ENCODE measurements at places on chromosomes 13 and 19.

DNA sequence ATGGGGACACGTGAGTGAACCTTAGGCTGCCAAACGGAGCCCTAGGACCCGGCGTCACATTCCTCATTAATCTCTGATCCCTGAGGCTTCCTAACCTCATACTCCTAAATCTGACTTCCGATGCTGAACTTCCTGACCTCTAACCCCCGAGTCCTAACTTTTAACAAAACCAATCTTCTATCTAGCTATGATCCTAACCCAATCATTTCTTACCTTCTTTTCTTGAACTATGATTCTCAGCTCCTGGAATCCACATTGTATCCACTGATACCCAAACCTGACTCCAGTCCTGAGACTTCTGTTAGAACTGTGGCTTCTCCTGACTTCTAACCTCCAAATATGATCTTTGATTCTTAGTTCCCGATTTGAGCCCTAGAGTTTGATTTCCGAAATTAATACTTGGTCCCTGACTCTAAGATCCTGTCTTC, 447 bp downstream of the NFKBIB start:
- DNase-seq, result peak; percentile 56

DNA sequence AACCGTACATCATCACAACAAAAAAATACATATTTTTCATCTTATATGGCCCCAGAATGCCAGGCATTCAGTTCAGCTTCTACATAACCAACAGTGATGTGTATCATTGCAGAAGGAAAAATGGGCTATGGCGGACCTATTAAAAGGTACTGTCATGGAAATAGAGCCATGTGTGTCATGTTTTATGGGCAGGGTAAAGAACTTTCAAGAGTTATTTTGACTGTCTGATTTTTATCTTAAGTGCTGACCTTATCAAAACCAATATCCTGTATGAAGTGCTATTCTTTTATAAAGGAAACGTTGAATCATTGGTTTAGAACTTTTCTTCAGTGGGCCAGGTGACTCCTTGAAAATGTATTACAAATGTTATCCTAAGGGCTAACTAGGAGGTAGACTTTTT, 9.9 kb downstream of the ZNF507 start:
- no peak for DNase-seq

DNA sequence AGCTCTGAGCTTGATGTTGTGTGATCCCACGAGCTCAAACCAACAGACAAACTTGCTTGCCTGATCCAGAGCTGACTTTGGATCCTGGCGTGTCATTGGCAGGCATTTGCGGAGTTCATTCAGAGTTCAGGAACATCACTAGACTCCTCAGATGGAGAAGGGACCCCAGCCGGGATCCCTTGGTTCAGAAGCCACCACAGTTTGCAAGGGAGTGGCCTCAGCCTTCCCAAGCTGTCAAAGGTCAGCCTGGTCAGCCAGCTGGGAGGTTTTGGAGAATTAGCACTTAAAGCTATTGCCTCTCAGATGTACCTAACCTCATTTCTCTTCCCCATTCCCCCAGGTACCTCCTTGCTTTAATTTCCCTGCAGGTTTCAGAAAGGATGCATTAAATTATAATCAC, 208.8 kb upstream of the SOX21 start:
- no peak for DNase-seq

GRCh38 chr19:47670736-47671135, 42.5 kb upstream of the EHD2 start:
- no peak for DNase-seq

DNA sequence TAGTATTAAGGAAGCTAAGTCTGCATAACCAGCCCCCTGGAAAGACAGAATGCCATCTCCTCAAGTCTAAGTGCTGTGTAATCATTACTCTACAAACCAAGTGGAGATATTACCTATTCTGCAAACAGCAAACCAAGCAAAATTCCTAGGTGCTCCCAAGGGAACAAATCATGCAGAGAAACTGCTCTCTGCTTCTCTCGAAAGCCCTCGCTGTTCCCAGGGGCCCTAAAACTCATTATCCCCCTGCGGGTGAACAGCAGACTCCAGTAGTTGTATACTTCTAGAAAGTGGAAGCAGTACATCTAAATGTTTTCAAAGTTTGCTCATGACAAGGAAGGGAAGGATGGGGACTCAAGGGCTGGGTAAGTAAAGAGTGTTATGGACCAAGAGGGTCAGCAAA, 3.2 kb downstream of the DLEU7 start:
- DNase-seq, result no peak

DNA sequence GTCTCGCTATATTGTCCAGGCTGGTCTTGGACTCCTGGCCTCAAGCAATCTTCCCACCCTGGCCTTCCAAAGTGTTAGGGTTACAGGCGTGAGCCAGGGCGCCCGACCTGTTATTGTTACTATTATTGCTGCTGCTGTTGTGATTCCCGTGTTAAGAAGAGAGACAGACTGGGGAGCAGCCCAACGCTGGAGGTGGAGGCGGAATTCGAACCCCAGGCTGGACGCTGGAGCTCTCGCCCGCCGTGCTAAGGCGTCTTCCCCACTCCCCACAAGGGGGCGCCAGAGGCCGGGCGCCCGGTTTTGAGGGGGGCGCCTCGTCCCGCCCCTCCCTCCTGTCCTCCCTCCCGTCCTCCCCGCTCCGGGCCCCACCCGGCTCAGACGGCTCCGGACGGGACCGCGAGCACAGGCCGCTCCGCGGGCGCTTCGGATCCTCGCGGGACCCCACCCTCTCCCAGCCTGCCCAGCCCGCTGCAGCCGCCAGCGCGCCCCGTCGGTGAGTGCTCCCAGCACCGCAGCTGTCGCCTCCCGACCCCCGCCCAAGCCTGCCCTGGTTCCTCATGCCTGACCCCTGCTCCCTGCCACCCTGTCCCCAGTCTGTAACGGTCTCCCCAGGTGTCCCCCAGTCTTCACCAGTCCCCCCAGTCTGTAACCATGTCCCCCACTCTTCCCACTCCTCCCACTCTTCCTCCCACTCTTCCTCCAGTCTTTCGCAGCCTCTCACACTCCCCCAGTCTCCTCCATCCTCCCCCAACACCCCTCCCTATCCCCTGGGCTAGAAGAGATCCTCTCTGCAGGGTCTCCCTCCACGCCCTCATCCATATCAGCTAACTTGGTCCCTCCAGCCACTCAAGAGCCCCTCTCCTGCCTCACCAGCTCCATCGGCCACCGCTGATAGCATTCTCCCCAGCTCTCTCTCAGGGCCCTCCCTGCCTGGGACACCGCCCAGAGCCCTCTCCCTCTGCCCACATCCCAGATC, at the start of gene EHD2:
TSS of gene EHD2 (plus strand) at position 377 of the 976 bp plus-strand sequence. CDS start 3,191 bp downstream, outside the sequence.
- no peak for DNase-seq

DNA sequence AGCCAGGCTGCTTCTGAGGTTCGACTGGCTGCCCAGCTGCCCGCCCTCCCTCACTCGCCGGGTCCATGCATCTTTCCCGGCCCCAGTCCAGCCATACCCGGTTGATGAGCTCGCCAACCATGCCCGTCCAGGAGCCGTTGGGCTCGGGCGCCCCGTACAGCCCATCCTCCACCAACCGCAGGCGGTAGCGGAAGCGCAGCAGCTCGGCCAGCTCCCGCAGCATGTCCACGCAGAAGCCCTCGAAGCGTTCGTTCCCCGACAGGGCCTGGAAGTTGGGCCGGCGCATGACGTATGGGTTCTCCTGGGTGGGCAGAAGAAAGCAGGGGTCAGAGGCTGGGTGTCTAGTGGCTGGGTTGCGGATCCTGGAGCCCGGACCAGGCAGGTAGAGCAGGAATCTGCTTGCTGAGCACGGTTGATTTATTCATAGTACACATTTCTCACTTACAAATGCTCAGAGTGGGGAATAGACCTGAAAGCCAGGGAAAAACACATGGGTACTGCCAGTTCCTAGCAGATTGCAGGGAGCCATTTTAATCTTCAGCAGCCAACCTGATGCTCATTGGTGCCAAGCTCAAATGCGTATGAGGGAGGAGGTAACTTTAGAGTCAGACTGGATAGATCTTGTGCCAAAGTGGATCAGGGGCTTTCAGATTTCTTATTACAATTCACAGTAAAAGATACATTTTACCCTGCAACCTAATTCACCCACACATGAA, 27.4 kb downstream of the GRIK5 start:
- DNase-seq, result no peak

DNA sequence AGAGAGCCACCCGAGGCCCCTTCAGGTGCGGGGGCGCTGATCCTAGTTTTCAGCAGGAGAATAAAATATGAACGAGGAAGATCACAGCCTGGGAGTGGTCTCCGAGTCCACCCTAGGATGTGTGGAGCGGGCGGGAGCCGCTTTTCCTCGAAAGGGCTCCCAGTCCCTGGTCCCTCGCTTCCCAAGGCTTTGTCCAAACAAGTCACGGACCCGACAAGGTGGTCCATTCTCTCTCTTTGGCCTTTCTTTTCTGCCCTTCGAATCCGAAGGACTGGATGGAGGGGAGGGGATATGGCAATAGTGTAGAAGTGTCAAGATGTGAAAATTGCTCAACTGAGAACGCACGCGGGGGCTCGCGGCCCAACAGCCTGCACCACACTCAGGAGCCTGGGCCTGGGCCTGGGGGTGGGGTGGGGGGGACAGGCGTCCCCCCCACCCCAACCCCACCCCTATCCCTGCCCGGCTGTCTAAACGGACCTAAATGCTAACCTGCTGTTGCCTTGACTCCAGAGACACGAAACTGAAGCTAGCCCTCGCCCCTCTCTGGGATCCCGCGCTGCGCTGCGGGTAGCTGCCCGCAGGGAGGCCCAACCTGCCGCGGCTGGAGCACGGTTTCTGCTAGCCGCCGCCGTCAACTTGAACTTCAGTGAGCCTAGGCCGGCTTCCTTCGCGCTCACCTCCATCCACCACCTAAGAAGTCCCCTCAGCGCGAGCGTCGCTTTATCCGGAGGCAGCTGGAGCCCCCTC, 7.1 kb downstream of the ZIC2 start:
- no peak for DNase-seq

DNA sequence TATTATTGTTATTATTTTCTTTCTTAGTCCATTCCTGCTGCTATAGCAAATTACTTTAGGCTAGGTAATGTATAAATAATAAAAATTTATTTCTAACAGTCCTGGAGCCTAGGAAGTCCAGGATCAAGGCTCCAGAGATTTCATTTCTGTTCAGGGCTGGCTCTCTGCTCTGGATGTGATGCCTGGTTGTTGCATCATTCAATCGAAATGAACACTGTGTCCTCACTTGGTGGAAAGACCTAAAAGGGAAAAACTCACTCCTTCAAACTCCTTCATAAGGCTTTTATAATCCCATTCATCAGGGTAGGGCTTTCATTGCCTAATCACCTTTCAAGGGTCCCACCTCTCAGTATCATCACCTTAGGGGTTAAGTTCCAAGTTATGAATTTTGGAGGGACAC, 395.0 kb downstream of the EFNB2 start:
- no peak for DNase-seq

- no peak for DNase-seq
Measured at GRCh38 chr13:109999659-110000533, 213.5 kb upstream of the IRS2 start.

DNA sequence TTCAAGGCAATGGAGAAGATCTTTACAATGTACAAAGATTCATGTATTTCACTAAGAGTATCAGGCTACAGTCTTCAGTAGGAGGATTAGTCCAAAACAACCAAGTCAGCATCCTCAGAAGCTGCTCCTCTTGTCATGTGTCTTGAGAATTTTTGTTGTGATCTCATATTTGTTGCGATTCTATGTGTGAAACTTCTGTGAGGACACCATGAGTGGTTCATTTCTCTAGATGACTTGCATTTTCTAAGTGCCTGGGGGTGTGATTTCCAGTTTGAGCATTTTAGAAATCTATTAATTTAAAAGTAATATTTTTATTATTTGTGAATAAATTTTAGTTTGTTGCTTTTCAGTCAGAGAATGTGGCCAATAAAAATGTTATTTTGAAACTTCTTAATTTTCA, 94.5 kb downstream of the RAP2A start:
- DNase-seq, result no peak

DNA sequence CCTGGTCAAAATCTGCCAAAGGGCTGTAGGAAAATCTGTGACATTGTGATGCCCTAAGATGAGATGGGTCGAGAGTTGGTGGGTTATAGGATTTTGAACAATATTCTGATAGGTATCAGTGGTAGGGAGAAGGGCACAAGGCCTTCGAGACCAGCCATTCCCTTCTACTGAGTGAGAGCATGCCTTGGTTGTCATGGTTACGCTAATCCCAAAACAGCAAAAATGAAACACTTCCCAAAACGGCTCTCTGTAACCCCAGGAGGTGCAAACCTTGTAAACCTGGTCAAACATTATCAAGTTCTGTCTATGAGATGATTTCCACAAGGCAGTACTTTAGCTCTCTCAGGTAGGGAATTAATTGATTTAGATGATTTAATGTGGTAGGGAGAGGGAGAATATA, 158.7 kb upstream of the RNF113B start:
- no peak for DNase-seq

DNA sequence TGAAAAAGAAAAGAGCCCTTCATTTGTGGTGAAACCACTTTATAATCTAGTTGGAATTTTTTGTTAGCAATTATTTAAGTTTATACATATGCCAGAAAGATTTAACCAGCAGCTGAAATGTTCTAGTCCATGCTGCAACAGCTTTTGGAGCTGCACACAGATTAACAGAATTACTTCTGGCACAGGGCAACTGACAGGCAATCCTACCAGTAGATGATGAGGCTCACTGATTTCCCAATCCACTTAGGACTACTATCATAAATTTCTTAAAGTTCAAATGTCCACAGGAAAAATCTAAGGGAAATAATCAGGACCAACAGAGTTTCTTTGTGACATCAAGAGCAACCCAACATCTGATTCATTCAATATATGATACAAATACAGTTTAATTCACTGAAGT, 78.8 kb downstream of the CRYL1 start:
- DNase-seq, result no peak

GRCh38 chr19:55958356-55958755, 10.7 kb downstream of the NLRP8 start:
- DNase-seq, result no peak

DNA sequence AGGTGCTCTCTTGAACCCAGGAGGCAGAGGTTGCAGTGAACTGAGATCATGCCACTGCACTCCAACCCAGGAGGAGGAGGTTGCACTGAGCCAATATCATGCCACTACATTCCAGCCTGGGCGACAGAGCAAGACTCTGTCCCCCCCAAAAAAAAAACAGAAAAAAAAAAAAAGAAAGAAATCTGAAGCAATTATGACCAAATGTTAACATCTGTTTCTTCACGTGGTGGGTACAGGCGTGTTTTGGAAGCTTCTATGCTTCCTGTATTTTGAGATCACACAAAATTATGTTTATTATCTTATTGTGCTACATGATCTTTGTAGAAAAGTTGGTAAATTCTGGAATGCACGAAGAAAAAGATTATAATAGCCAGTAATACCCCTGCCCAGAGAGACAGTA, 2.7 kb upstream of the ACP5 start:
- DNase-seq, result no peak

DNA sequence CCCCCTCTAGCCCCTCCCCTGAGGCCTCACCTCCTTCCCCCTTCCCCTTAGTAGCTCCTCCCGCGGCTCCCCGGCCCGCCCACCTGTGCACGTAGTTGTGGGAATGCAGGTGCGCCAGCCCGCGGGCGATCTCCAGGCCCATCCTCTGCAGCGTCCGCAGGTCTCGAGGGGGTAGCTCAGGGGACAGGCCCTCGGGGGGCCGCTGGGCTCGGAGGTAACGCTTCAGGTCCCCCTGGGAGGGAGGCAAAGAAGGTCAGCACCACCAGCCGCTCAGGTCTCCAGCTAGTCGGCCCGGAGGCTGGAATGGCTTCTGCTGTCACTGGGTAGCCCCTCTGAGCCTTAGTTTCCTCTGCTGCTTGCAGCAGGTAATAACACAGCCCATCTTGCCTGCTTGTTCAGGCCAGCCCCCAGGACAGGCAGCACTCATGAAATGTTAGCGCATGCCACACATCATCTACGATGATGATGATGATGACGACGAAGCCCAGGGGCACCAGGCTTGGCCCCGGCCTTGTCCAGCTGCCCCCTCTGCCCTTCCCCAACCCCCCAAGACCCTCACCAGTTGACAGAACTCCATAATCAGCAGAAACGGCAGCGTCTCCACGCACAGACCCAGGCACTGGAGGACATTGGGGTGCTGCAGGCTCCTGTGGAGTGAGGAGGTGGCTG, 9.2 kb downstream of the LMTK3 start:
- DNase-seq, result no peak
